ENCODE measurements at places on chromosomes 5 and 9.

DNA sequence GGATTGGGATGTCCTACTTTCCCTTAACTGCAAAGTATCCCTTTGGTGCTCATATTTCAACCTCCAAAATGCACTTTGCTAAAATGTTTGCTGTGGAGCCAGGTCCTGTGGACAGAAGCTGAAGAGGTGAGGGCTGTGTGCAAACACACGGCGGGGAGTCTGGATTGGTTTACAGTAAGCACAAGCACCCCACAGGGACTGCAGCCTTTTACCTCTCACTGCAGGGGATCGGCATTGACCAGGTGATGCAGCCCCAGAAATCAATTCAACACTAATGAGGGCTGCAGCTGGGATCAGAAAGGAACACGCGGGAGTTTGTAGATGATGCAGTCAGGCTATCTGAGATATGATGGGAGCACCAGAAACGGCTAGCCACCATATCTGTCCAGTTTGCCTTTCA, 450.9 kb downstream of the CCDC171 start:
- H3K36me3 ChIP-seq: no peaks in the 10 kb centered on the region
- no peak overlapping the region for H3K27ac ChIP-seq
- no peaks in the 10 kb centered on the region for H3K4me1 ChIP-seq
- DNase-seq: no peak
- no peak overlapping the region for H3K4me3 ChIP-seq
- H3K27me3 ChIP-seq: no peaks in the 10 kb centered on the region

GRCh38 chr9:15421532-15421931, 1.1 kb upstream of the SNAPC3 start:
- peak overlapping the region; percentile 93 for H3K27ac ChIP-seq
- peaks cover 33% of the 10 kb centered on the region for H3K4me1 ChIP-seq
- H3K27me3 ChIP-seq: no peaks in the 10 kb centered on the region
- H3K36me3 ChIP-seq: peaks cover 33% of the 10 kb centered on the region

DNA sequence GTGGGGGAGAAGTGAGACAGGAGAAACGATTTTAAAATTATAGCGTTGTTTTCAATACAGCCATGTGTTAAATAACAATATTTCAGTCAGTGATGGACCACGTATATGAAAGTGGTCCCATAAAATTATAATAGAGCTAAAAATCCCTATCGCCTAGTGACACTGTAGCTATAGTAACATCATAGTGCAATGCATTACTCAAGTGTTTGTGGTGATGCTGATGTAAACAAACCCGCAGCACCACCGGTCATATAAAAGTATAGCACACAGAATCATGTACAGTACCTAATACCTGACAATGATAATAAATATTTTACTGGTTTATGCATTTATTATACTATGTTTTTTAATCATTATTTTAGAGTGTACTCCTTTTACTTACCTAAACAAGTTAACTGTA, 407.4 kb upstream of the SEMA6A start:
- no peaks in the 10 kb centered on the region for H3K4me1 ChIP-seq
- no peaks in the 10 kb centered on the region for H3K27me3 ChIP-seq
- no peak overlapping the region for H3K27ac ChIP-seq
- H3K4me3 ChIP-seq: no peak overlapping the region

- no peaks in the 10 kb centered on the region for H3K36me3 ChIP-seq
- peaks cover 4% of the 10 kb centered on the region for H3K27me3 ChIP-seq
- H3K4me1 ChIP-seq: peaks cover 12% of the 10 kb centered on the region
- no peak for DNase-seq
These were observed 714 bp upstream of the IER5L start for GRCh38 chr9:129178568-129179382.

DNA sequence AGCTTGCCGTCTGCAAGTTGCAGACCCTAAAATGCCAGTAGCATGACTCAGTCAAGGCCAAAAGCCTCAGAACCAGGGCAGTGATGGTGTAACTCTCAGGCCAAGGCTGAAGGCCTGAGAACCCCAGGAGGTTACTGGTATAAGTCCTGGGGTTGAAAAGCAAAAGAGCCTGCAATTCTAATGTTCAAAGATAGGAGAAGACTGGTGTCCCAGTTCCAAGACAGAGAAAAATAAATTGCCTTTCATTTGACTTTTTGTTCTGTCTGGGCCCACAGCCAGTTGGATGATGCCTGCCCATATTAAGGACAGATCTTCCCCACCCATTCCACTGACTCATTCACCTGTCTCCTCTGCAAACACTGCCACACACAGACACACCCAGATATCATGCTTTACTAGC, 673.2 kb downstream of the CDH18 start:
- H3K4me1 ChIP-seq: no peaks in the 10 kb centered on the region
- H3K4me3 ChIP-seq: no peak overlapping the region
- no peak for DNase-seq

- no peaks in the 10 kb centered on the region for H3K4me1 ChIP-seq
- DNase-seq: no peak
- no peak overlapping the region for H3K4me3 ChIP-seq
- peaks cover 7% of the 10 kb centered on the region for H3K27me3 ChIP-seq
- H3K27ac ChIP-seq: no peak overlapping the region
These were observed 7.9 kb downstream of the WWC1 start for GRCh38 chr5:168299372-168299771.

DNA sequence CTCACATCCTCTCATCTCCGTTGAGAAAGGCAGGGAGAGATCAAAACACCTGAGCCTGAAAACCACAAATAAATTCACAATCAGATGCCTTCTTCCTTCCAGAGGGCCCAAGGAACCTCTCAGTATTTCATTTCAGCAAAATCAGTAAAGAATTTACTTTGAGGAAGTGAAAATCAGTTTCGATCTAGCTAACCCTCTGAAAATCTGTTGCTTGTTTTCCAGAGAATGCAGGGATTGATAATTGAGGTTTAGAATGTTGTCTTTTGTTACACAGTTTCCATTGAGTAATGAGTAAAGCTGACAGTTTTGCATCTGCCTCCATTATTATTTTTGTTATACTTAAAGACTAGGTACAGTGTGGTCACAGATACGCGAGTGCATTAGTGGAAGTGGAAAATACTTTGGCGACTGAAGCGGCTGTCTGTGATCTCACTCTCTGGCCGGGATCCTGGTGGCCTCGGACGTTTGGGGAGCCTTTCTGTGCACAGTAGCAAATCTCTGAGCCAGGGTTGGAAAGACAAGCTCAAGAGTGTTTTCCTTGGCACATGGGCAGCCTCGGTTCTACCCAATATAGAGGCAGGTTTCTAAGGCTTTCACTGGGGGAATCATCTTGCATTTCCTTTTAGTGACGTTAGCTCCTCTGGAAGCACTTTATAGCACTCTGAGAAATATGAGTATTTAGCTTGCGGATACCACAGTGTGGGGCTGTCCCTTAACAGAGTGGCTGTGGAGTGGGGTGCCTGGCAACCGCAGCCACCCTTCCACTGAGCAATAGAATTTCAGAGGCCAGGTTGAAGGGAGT, 32.2 kb upstream of the ANGPTL2 start:
- H3K36me3 ChIP-seq: no peaks in the 10 kb centered on the region
- peak overlapping the region; percentile 86 for H3K27ac ChIP-seq
- no peaks in the 10 kb centered on the region for H3K27me3 ChIP-seq
- no peak overlapping the region for H3K4me3 ChIP-seq
- peaks cover 20% of the 10 kb centered on the region for H3K4me1 ChIP-seq
- DNase-seq: peak; percentile 29

DNA sequence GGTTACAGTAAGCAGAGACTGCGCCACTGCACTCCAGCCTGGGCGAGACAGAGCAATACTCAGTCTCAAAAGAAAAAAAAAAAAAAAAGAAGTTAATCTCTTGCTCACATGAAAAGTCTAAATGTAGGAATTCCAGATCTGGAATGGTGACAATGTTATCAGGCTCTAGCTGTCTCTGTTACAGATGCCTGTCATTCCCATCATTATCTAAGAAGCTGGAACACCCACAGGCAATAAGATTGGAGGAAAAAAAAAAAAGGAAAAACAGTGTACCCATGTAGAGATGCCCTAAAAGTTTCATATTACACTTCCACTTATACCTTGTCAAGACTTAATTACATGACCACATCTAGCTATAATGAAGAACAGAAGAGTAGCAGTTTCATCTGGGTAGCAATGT, 38.2 kb downstream of the PTBP3 start:
- H3K27me3 ChIP-seq: no peaks in the 10 kb centered on the region
- no peak overlapping the region for H3K27ac ChIP-seq
- DNase-seq: no peak
- peaks cover 59% of the 10 kb centered on the region for H3K36me3 ChIP-seq
- peaks cover 37% of the 10 kb centered on the region for H3K4me1 ChIP-seq

DNA sequence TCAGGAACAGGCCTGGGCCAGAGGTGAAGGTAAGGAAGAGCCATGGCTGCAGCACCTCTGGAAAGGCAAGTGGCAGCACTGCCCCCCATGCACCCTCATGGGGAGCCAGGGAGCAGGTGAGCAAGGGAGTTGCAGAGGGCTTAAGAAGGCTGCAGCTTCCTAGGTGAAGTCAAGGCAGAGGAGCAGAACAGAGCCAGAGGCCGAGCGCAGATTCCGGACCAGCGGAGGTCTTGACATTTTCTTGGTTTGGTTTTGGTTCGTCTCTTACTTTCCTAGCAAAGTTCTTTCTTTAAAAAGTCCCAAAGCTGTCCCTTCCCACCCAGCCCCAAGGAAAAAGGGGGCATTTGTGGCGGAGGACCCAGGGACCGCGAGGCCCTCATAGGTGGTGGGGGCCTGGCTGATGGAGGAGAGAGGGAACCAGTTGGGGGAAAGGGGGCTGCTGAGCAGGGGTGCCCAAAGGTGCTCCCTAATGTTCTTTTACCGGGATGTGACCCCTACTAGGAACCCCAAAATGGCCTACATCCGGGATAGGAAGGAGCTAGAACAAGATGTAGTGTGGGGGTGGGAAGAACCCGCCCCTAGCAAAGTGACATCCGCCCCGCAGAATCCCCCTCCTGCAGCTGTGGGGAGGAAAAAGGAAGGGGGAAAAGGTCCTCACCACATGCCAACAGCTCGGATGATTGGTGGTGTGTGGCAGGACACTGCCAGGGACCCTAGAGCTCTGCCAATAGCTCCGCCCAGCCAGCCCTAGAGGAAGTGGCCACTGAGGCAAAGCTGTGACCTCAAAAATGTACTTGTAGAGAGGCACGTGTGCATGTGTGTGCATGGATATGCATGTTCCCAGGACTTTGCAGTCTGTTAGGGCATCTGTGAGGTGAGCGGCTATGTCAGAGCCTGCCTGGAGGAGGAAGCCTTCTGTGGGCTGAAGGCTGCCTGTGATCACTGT, 914 bp upstream of the CD72 start:
- H3K4me3 ChIP-seq: peak overlapping the region; percentile 37
- H3K27me3 ChIP-seq: no peaks in the 10 kb centered on the region
- peak; percentile 67 for DNase-seq

DNA sequence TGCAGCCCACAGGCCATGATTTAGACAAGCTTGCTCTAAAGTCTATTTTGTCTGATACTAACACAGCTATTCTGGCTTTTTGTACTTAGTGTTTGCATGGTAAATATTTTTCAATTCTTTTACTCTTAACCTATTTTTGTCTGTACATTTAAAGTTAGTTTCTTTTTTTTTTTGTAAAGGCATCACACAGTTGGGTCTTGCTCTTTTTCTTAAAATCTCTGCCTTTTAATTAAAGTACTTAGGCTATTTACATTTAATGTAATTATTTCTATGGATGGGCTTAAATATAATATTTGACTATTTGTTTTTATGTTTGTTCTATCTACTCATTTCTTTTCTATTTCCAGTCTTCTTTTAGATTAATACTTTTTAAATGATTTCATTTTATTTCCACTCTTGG, 49.7 kb upstream of the MAST4 start:
- no peaks in the 10 kb centered on the region for H3K36me3 ChIP-seq
- no peak overlapping the region for H3K27ac ChIP-seq
- DNase-seq: no peak
- peaks cover 4% of the 10 kb centered on the region for H3K4me1 ChIP-seq
- H3K27me3 ChIP-seq: peaks cover 18% of the 10 kb centered on the region

GRCh38 chr9:137064027-137064879, 6.1 kb downstream of the SAPCD2 start:
- peaks cover 7% of the 10 kb centered on the region for H3K4me1 ChIP-seq
- no peak overlapping the region for H3K27ac ChIP-seq
- no peak overlapping the region for H3K4me3 ChIP-seq
- peaks cover 2% of the 10 kb centered on the region for H3K36me3 ChIP-seq
- peak; percentile 81 for DNase-seq

DNA sequence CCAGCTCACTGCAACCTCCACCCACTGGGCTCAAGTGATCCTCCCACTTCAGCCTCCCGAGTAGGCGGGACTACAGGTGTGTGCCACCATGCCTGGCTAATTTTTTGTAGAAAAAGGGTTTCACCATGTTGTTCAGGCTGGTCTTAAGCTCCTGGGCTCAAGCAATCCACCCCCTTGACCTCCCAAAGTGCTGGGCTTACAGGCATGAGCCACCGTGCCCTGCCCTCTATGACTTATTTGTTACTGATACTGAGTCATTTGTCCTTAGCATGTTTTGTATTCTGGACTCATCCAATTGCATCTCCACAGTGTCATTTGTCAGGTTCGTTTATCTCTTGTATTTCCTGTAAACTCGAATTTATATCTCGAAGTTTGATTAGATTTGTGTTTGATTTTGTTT, 2.7 kb upstream of the ITK start:
- peaks cover 32% of the 10 kb centered on the region for H3K36me3 ChIP-seq
- H3K27ac ChIP-seq: peak overlapping the region; percentile 94
- H3K27me3 ChIP-seq: no peaks in the 10 kb centered on the region
- peak overlapping the region; percentile 87 for H3K4me3 ChIP-seq
- H3K4me1 ChIP-seq: peaks cover 65% of the 10 kb centered on the region
- DNase-seq: no peak

DNA sequence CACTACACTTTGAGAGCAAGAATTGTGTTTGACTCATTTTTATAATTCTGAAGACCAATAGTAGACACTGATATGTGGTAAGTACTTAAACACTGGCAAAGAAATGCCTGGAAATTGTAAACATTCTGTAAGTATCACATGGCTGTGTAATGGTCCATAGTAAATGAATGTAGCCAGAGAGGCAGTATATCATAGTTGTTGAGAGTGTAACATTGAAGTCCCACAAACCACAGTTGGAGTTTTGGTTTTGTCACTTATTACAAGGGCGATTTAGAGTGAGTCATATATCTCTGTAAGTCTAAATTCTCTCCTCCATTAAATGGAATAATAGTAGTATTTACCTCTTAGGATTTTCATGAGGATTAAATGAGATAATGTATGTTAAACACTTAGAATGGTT, 181.1 kb upstream of the MEF2C start:
- H3K4me1 ChIP-seq: peaks cover 2% of the 10 kb centered on the region
- H3K4me3 ChIP-seq: no peak overlapping the region
- H3K27ac ChIP-seq: no peak overlapping the region
- H3K27me3 ChIP-seq: no peaks in the 10 kb centered on the region
- no peak for DNase-seq
- no peaks in the 10 kb centered on the region for H3K36me3 ChIP-seq
